ENCODE measurements at places on chromosomes 1 and 21.

- DNase-seq = no peak
Measured at GRCh38 chr1:175043824-175044223, 20.6 kb upstream of the MRPS14 start.

- no peak for DNase-seq
Measured at GRCh38 chr1:38135625-38136414, 89.2 kb upstream of the POU3F1 start.

DNA sequence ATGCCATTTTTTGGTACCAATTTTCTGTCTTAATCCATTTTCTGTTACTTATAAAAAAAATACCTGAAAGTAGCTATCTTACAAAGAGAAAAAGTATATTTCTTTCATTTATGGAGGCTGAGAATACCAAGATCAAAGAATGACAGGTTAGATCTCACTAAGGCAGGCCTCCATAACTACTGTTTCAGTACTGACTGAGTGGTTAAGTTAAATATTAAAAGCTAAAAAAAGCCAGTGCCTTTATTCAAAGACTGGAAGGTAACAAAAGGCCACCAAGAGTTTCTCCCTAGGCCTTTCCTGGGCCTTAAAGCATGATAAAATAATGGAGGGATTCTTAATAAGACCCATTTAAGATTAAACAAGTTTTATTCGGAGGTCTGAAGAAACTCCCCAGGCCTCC, 687.7 kb upstream of the ADGRL4 start:
- DNase-seq = peak; percentile 57

- DNase-seq = peak; percentile 78
Measured at GRCh38 chr1:206029484-206029883, 5.8 kb upstream of the CTSE start.

- DNase-seq = no peak
Measured at GRCh38 chr1:206079135-206079534, 26.2 kb downstream of the RHEX start.

GRCh38 chr1:48761411-48761810, 15.3 kb downstream of the BEND5 start:
- DNase-seq = peak; percentile 63

- peak; percentile 87 for DNase-seq
Measured at GRCh38 chr1:23475134-23475628, 8.8 kb downstream of the ASAP3 start.

GRCh38 chr1:12315146-12315545, 85.3 kb downstream of the VPS13D start:
- no peak for DNase-seq

DNA sequence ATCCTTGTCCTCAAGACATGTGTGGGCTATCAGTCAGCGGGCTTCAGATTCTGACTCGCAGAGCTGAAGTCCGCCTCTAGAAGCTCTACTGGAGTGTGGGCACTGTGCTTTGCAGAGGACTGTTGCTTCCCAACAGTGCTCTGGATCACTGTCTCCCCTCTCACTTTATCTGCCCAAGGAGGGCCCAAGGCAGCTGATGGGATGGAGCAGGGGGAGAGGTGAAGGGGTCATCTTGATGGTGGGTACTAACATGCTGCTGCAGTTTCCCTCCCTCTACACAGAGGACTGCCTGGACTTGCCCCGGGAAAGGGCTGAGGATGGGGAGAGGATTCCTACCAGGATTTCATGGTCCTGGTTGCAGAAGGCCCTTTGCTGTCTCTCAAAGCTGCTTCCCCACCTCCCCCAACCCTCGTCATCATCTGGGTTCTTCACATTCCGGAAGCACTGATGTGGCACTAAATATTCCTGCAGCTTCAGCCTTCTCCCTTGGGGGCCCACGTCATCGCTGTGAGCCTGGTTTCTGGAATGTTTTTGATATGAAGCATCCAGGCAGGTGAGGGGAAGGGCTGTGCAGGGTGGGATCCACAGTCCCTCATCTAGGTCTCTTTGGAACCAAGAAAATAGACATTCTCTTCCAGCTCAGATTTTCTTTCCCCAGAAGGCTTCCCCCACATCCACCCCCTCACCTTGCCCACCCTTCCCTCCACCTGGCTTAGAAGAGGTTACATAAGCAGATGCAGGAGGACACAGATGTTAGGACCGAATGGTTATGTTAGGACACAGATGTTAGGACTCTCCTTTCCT, 23.2 kb downstream of the NUAK2 start:
- peak; percentile 97 for DNase-seq

GRCh38 chr1:234536741-234537140, 57.8 kb upstream of the TARBP1 start:
- no peak for DNase-seq

DNA sequence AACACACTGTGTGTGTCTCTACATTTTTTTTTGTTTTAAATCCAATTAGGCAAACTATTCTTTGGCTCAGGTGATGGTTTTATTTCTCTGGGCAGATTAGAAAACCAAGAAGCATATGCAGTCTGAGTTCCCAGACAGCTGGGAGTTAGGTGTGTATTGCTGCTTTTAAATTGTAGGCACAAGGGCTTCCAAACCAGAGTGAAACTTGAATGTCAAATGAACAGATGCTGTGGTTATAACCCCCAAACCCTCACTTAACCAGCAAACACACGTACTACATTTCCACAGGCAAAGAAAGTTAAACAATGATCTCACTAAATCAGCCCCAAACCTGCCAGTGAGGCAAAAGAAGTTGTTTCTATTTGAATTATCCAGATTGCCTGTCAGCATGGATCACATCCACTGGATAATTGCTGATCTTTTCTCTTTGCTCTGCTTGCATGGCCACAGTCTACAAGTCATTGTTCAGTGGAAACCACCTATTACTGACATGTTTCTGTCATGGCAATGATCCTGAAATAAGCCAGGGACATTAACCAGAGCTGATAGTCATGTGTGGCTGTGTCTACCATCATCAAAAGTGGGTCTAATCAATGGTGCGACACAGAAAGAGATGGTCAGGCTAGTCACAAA, 576.5 kb upstream of the PLXNA2 start:
- DNase-seq = no peak

- DNase-seq = peak; percentile 92
Measured at GRCh38 chr1:245856944-245857531, 650.0 kb downstream of the SMYD3 start.

- no peak for DNase-seq
Measured at GRCh38 chr1:212124690-212125582, 89.4 kb downstream of the DTL start.

GRCh38 chr21:46425571-46425970, 33.1 kb upstream of the DIP2A start:
- no peak for DNase-seq

- DNase-seq = no peak
Measured at GRCh38 chr1:12475530-12475934, 142.5 kb downstream of the DHRS3 start.

DNA sequence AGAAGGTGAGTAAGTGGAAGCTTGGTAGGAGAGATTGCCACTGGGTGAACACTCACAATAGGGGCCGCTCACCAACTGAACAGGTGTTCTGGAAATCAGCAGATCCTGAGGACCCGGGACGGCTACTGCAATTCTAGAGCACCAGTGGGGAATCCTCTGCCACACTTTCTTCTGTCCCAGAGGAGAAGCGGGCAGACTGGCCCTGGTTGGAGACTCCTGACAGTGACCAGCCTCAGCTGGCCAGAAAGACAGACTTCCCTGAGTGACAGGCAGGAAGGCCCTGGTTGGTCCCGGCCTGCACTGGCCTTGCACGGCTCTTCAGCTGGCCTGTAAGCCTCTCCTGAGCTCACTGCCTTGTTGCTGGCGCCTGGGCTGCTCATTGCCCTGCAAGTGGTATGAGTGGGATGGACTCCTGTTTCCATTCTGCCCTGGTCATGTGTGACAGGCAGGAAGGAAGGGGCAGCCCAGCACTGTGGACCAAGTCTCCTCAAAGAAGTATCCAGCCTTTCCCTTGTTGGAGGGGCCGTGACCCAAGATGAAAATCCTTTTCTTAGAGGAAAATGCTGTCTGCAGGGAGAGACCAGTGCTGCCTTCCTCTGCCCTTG, 34.5 kb downstream of the MAN1C1 start:
- no peak for DNase-seq

GRCh38 chr1:48793863-48794262, 17.2 kb upstream of the BEND5 start:
- DNase-seq = no peak

DNA sequence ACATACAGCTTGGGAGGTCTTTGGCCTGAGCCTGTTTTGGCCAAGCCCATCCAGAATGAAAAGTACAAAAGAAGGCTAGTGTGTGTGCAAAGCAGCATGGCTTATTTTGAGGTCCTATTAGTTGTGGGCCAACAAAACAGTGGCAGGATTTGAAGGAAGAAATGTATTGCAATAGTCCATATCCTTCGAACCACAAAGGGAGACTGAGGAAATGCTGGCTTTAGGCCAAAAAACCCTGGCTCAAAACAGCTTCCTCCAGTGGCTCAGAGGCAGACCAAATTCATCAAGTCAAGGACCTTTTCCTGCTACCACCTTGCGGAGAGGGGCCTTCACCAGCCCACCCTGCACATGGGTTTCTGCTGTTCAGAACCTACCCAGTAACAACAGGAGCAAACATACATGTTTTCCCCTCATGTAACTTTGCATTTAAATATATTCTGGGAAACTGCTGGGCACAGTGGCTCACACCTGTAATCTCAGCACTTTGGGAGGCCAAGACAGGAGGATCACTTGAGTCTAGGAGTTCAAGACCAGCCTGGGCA, 43.3 kb downstream of the VPS26C start:
- DNase-seq = no peak

- no peak for DNase-seq
Measured at GRCh38 chr1:113756461-113756860, 2.8 kb downstream of the PHTF1 start.

GRCh38 chr1:154416471-154417337, 11.6 kb downstream of the IL6R start:
- DNase-seq = no peak

GRCh38 chr1:226952118-226952441, 12.0 kb downstream of the COQ8A start:
- no peak for DNase-seq

GRCh38 chr1:62398377-62398776, 38.5 kb upstream of the USP1 start:
- DNase-seq = peak; percentile 19

DNA sequence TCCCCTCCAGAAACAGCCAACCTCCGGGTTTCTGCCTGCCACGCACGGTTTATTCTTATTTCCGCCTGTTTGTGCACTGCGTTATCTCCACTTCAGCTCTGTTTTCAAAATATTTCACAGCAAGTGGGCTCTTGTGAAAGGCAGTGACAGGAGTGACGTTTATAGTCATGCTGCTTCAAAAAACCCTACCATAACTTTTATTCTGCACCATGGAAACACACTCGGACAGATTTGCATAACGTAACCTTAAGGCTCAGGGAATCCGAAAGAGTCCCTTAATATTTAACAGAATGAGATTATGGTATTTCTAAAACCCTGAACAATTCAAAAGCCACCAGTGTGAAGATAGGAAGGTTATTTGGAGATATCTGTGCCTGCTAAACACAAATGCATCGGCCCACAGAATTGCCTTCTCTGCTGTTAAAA, 782 bp upstream of the SDE2 start:
- peak; percentile 81 for DNase-seq

DNA sequence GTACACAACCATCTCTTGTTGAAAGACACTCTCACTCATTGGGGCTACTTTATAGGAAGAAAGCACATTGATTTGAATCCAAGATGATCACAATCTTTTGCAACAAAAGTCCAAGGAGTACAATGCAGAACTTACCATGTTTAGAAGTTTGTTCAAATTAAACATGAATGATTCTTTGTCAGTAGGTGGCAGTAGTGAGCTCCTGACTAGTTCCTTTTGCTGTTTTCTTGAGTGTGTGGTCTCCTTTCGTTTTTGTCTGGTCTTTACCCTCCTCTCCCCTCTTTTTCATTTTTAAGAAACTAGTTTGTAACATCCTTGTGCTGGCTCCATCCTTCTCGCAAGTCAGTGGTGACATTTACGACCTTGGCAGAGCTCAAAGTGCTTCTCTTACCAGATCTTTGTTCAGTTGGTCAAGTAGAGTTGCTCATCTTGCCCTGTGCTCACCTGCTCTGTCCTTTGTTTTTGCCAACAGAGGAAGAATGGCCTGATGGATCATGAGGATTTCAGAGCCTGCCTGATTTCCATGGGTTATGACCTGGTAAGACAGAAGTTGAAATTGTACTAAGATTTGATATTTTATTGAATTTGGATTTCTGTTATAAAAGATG, 35.7 kb upstream of the MTR start:
- peak; percentile 48 for DNase-seq

DNA sequence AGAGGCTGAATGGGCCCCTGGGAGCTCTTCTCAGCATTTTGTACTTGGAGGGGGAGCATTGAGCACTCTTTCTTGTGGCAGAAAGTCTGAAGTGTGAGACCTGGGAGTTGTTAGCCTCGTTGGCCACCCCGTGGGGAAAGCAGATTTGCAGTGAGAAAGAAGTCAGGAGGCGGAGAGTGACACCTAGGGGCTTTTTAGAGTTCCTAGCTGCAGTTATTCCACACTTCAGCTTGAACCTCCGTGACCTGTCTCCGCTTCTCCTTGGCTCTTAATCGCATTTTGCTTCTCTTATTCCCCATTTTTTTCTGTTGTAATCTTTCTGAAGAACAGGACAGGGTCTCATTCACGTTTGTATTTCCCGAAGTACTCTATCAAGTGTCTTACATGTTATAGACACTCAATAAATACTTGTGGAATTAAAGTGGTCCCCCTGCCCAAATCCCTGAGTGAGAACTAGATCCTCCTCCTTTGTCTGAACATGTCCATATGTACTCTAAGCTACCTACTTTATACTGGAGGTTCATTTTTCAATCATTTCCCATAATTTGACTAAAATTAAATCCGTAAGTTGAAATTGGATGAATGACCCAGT, 14.5 kb upstream of the C1orf141 start:
- peak; percentile 84 for DNase-seq

- DNase-seq = no peak
Measured at GRCh38 chr1:46458846-46459245, 30.8 kb upstream of the DMBX1 start.
